ENCODE measurements at places on chromosomes 3 and 15.

DNA sequence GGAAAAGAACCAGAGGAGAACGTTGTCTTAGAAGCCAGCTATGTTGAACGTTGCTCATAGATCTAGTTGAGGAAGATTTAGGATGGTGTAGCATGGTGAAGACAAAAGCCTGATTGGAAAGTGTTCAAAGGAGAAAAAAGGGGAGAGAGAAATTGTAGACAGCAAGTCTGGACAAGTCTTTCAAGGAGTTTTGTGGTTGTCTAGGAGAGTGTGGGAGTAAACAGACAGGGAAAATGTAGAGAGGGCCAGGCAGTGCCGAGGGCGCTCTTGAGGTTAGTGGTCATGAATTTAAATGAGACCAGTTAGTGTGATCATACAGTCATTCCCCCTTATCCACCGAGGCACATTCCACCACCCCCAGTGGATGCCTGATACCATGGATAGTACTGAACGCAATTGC, 167.5 kb upstream of the IL12A start:
- DNase-seq = no peak

- DNase-seq = no peak
These were observed 327.0 kb downstream of the FEZF2 start for GRCh38 chr3:62046326-62046725.

DNA sequence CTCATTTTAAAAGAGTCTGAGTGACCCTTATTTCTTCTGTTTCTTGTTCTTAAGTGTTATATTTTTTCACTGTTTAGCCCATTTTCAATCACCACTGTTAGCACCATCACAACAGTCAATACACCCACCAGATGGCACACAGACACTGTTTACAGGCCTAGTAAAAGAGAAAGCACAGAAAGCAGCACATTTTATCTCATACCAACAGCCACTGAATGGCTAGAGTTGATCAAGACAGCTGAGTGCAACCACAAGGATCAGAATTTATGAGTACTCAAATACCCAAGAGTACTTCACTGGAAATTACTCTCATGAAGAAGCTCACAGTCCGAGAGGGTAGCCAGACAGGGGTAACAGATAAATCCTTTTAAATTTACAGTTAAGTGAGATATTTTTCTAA, 127.0 kb downstream of the TFDP2 start:
- DNase-seq = no peak

DNA sequence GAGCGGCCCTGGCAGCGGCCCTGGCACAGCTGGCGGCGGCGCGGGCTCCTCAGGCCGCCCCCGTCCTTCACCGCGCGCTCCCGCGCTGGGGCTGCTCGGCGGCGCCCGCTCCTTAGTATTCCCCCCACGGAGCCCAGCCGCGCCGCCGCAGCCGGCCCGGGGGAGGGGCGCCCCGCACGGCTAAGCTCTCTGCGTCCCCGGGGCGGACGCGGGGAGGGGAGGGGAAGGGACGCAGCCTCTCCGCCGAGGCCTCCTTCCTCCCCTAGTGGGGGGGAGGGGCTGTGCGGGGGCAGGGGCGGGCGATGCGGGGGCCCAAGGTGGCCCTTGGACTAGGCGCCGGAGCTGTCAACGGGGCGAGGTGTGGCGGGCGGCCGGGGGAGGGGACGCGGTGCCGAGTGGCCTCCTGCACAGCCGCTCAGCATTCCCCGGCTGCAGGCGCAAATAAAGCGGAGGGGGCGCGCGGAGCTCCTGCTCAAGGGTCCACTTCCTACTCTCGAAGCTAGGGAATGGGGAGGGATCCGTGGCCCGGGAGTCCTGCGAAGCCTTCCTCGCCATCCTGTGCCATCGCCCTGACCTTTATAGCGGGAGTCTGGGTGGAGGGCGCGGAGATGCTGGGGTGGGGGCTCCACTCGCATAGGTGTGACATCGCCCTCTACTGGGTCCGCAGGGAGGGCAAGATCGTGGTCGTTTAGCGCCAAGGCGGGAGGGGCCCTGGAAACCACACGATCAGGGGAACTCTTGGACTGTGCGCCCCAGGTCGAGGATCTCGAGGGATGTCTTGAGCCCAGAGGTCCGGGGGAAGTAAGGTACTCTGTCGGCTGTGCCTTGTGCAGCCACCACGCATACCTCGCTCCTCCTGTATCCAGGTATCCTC, 22.2 kb downstream of the EPHB3 start:
- DNase-seq = no peak

GRCh38 chr3:54772746-54773145, 155.1 kb downstream of the LRTM1 start:
- DNase-seq = no peak

- DNase-seq = no peak
These were observed 1.3 kb upstream of the KLHL40 start for GRCh38 chr3:42683875-42684598.

GRCh38 chr3:35900079-35900478, 260.8 kb downstream of the ARPP21 start:
- no peak for DNase-seq

DNA sequence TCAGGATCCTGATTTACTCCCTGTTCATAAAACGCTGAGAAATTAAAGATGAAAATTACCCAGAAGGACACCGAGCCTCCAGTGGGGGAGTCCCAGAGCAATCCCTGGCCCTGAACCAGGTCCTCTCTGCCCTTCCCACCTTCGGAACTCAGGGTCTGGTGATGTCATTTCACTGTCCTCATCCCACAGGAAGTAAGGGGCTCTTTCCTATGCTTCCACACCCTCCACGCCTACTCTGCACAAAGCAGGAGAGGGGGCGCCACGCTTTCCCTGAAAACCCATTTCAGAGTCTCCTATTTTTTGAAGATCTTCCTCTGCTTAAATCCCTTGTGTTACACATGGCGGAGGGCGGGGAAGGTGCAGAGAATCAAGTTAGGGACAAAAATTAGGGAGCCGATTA, 18.8 kb downstream of the MEGF11 start:
- no peak for DNase-seq

DNA sequence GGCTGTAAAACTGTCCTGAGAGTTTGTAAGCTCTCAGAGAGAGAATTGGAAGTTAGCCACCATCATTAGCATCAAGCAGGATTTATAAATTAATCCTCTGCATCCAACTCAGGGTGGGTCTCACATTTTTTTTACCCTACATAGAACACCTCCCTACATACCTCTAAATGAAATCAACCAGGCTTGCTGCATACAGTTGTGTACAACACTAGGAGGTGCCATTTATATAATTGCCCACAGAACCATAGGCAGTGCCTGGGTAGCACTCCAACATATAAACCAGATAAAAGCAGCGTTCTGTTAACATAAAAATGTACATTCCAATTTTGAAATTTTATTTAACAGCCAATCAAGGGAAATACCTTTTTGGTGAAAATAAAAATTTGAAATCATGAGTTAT, 48.2 kb upstream of the SELENOK start:
- no peak for DNase-seq

DNA sequence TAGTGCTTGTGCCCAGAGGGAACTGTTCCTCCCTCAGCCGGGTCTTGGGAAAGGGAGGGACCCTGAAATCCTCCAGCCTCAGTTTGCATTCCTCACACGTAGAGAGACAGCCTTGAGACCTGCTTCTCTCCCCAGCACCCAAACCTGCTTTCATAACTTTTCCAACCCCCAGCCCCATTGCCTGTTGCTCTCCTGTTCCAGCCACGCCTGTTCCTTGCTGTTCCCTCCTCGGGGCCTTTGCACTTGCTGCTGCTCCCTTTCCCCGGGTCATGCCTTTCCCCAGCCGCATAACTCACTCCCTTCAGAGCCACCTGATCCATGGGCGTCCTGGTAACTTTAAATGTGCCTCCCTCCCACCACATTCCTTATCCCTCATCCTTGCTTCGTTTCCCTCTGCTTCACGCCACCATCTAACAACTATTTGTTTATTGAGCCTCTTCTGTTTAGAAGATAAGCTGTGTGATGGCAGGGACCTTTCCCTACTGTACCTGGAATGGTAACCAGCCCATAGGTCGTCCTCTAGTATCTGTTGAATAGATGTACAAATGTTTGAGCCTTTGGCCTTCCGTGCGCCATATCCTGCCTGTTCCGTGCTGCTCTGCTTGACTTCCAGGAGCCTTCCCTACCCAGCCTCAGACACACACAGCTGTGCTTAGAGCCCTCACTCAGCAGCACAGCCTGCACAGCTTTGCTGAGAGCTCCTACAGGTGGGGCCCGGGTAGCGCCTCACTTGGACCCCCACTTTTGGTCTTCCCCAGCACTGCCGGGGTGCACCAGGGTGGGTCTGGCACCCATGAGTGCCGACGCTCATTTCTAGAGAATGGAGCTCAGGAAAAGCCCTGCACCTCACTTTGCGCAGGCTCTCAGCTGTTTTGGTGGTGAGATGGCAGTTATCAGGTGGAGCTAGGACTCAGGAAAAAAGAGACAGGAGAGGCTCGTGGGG, 60.2 kb downstream of the SCN5A start:
- DNase-seq = no peak

- no peak for DNase-seq
These were observed 7.2 kb upstream of the PPM1L start for GRCh38 chr3:160748787-160749186.

DNA sequence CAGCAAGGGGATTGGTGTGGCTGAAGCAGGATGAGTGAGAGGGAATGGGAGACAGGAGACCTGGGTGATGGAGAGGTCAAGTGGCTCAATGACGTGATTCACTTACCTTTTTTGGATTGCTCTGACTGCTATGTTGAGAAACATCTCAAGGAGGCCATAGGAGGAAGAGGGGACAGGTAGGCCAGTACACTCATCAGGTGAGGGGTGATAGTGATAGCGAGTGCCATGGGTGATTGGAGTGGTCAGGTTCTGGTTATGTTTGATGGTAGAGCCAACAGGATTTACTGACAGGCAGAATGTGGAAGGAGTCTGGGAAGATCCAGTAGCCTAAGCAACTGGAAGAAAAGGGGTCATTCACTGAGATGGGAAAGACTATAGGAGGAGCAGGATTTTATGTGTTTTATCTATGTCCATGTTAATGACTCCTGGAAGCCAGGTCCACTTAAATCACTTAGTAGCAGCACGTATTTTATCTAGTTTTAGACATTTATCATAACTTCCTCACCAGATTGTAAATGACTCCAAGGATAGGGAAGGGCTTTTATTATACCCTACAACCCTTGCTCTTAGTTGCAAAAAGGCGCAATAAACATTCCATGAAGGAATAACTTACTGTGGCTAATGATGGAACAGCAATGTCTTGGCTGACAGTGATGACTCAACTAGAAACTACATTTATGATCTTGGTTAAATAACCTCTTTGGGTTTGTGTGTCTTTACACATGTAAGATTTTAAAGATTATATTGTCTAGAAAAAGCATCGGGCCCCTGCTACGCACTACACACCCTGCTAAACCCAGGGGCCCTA, 119.8 kb upstream of the RNF7 start:
- no peak for DNase-seq

- no peak for DNase-seq
These were observed 26.7 kb downstream of the CEP70 start for GRCh38 chr3:138567403-138567802.

- DNase-seq = no peak
These were observed 57.2 kb downstream of the SLC15A2 start for GRCh38 chr3:121951291-121951919.

GRCh38 chr15:23073890-23074646, 34.7 kb upstream of the TUBGCP5 start:
- DNase-seq = no peak

GRCh38 chr3:127457094-127457475, 133.4 kb downstream of the TPRA1 start:
- no peak for DNase-seq

- DNase-seq = no peak
These were observed 78.2 kb upstream of the TRPM1 start for GRCh38 chr15:31179693-31180092.

GRCh38 chr15:28868744-28869345, 16.9 kb upstream of the APBA2 start:
- DNase-seq = no peak

DNA sequence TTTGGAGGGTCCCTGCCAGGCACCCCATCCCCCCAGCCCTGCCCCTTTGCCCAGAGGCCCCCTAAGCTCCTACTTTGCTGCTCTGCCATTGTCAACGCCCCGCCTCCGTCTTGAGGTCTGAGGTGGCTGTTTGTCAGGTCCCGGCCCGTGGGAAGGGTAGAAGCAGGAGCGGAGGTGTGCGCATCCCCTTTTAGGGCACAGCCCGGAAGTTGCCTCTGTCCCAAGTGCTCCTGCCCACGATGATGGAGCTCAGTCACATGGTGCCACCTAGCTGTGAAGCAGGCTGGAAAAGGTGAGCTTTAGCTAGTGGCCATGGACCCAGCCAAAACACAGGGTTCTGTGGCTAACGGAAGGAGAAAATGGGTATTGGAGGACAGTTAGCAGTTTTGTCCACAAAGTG, 28.5 kb upstream of the LCTL start:
- DNase-seq = no peak

DNA sequence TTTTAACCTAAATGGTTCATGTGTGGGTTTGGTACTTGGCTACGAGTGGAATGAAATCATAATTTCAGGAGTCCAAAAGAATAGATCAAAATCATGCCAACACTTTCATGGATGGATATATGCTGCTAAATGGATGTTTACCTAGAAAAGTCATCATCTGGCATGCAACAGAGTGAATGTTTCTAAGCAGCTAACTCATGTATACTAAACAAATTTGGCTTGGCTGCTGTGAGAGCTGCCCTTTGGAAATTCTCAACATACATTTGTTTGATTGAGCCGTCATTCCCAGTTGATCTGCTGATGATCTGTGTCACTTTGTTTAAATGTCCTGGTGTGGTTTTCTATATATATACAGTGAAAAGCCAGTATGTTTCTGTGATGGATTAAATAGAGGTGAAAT, 263.3 kb downstream of the MECOM start:
- no peak for DNase-seq

DNA sequence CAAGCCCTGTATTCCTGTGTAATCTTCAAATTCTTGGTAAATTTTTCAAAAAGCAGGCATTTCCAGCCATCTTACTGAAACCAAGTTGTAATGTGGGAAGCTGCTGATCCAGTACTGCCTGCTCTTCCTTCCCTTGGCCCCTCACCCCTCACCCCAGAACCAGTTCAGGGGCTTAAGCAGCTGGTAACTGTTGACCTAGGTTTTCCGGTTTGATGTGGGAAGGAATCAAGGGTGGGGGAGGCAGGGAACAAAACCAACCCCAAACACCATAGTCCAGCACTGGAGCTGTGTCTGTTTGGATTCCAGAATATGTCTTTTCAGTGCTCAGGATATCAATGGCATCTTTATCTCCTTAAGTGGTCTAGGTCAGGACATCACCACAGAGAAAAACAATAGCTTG, 26.7 kb downstream of the SNX1 start:
- DNase-seq = no peak

DNA sequence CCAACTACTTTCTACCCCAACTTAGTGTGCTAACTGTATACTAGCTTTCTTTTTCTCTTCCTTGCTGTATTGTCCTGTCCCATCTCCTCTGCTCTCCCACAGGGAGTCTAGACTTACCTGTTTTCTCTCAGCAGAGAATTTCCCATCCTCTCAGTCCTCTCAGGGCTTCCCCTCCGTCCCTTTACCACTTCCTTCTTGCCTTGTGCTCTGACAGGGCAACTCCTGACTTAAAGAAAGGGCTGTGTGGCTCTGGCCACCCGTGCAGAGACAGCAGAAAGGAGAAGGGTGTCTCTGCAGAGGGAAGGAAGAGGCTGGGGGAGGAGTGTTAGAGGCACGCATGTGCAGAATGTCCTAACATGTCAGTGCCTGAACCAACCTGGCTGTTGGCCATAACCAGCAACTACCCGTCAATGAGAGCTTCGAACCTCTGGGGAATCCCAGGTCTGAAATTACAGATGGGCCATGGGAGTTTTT, at the start of gene GCSAM:
Gene GCSAM, minus strand, starts transcription at position 274 of the 474 bp plus-strand sequence. Its CDS starts 128 bp downstream, at position 146.
- no peak for DNase-seq

GRCh38 chr3:168312984-168313383, 217.3 kb upstream of the GOLIM4 start:
- DNase-seq = no peak

GRCh38 chr3:156448300-156448699, 106.6 kb downstream of the SSR3 start:
- no peak for DNase-seq
